ENCODE measurements at places on chromosomes 7 and 10. TPM values are rescaled to one million over a fixed set of nuclear protein-coding genes. Genes with fewer than 3 reads are reported as not detected.

GRCh38 chr7:20206104-20206896, 10.9 kb downstream of the MACC1 start:
- DNase-seq: no peak

- peak; percentile 88 for DNase-seq
Observed at GRCh38 chr7:159015454-159016410, 128.9 kb downstream of the VIPR2 start.

The URGCP gene
- total RNA-seq: 24.0 TPM

The AVL9 gene
- 56.9 TPM for total RNA-seq

The PNLIP gene
- not detected for total RNA-seq

The CYP3A5 gene
- total RNA-seq: 0.74 TPM

GRCh38 chr7:140484479-140484878, 5.2 kb upstream of the MKRN1 start:
- no peak for DNase-seq

- DNase-seq: no peak
Observed at GRCh38 chr7:84236398-84236797, 41.8 kb upstream of the SEMA3A start.

GRCh38 chr10:23293973-23294590, 50.5 kb downstream of the C10orf67 start:
- DNase-seq: no peak

The SLC13A4 gene
- total RNA-seq: not detected

DNA sequence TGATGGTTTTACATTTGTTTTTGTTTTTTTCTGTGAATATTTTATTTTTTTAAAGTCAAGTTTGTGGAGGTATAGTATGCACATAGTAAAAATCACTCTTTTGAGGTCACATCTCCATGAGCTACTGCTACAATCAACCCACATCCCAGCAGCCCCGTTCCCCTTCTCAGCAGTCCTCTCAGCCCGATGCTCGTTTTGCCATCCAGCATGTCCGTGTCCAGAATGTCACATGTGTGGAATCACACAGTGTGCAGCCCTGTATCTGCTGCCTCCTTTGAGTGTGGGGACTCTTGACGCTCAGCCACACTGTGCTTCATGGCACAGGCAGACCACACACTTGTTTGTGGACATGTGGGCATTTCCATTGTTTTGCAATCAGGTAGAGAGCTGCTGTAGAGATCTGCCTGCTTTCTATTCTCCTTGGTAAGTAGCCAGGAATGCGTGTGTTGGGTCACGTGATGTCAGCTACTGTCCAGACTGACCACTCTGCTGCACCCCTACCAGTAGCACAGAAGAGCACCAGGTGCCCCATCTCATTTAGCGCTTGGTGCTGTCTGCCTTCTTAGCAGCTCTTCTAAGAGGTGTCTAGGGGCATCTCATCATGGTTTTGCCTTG, 71.6 kb upstream of the CAMK2B start:
- no peak for DNase-seq

GRCh38 chr10:122981066-122981464, 864 bp downstream of the PSTK start:
- peak; percentile 30 for DNase-seq

DNA sequence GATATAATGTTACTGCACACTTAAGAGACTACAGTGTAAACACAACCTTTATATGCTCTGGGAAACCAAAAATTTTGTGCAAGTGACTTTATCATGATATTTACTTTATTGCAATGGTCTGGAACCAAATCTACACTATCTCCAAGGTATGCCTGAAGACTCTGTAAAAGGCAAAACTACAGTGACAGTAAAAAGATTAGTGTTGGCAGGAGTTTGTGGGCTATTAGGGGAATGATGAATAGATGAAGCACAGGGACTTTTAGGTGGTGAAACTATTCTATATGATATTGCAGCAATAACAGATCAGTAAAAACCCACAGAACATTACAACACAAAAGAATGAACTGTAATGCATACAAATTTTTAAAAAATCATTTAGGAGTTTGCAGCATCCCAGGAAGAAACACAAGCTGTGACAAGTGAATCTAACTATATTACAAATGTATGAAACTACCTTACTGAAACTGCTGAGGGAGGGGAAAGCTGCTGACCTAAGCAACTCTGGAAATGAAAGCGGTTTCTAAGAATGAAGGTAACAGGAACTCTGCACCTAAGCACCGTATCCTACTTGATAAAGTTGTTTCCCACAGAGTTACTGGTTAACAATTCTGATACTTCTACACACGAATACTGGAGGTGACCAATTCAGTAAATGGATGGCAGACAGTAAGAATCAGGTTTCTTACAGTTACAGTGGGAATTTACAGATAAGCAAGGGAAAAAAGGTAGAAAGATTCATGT, 82.6 kb downstream of the ATE1 start:
- no peak for DNase-seq

GRCh38 chr10:23067337-23067736, 28.0 kb upstream of the MSRB2 start:
- DNase-seq: no peak

GRCh38 chr7:25619963-25620799, 391.9 kb upstream of the NPVF start:
- DNase-seq: no peak

GRCh38 chr10:50554995-50555568, 68.7 kb downstream of the SGMS1 start:
- peak; percentile 20 for DNase-seq

The NEBL gene
- total RNA-seq: 13.0 TPM

- DNase-seq: no peak
Observed at GRCh38 chr7:51244053-51244452, 72.6 kb downstream of the COBL start.

DNA sequence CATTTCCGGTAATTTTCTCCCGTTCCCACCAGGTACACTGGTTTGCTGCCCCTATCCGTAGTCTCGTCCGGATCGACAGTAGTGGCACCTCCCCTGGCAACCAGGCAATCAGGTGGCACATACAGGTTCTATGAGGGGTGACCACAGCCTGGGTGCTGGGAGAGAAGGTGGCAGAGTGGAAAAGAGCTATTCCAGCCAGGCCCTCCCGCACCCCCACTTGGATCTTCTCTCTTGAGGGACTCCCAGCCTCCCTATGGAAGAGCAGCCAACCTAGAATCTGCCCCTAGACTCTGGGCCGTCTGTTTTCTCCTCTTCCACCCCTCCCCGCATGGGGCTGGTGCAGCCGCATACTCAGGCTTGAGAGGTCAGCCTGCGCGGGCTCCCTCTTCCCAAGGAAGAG, 58.6 kb downstream of the GPR26 start:
- DNase-seq: no peak

DNA sequence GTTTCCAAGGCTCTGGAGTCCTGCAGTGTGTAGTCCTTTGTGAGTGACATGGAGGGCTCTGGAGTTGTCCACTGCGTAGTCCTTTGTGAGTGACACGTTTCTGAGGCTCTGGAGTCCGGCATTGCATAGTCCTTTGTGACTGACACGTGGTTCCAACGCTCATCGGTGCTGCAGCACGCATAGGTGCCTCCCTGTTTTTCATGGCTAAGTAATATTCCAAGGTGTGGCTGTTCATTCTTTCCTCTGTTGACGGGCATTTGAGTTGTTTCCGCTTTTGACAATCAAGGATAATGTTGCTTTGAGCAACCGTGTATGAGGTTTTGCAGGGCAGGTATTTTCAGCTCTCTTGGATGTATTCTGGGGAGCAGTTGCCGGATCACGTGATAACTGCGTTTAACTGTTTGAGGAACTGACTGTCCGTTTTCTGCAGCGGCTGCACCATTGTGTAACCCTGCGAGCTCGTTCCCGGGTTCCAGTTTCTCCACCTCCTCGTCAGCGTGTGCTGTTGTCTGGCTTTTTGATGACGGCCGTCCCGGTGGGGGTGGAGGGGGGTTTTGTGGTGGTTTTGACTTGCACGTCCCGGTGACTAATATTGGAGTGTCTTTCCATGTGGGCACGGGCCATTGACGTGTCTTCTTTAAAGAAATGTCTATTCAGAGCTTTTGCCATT, 21.1 kb downstream of the FAM20C start:
- DNase-seq: no peak

GRCh38 chr10:103512591-103513379, 19.3 kb downstream of the NEURL1 start:
- no peak for DNase-seq

DNA sequence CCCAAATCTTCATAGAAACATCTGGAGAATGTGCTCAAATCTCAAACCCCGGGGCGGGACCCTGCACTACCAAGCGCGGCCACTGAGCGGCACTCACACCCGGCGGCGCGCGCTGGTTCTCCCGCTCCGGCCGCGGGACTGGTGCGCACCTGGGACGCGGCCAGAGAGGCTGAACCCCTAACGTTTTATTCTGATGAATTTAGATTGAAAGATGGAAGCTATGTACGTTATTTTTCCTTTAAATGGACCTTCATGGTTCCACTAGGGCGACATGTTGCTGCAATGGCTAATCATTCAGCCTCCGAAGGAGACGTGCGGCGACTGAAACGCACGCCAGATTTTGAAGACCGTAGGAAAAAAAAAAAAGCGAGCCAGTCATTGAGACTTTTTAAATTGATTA, 107.0 kb upstream of the INSIG1 start:
- DNase-seq: peak; percentile 9

DNA sequence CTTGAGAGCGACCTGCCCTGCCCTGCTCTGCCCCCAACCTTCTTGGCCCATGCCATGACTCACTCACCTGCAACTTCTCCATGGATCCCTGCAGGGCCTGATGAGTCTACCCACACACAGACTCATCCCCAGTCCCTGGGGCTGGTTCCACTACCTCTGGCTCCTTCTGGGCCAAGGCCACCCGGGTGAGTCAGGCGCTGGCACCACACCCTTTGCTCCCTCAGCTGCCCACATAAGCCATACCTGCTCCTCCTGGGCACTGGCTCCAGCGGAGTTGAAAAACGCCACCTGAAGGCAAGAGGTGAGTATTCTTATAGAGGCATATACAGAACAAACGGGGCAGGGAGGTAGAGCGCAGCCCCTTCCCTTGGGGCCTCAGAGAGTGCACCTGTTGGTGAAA, 16.2 kb upstream of the MTPAP start:
- no peak for DNase-seq

GRCh38 chr10:71782221-71782916, 9.0 kb upstream of the VSIR start:
- no peak for DNase-seq

- no peak for DNase-seq
Observed at GRCh38 chr10:118210276-118210675, 131.8 kb downstream of the FAM204A start.

Measured in NCI-H460 (cell line).